ENCODE measurements at places on chromosomes 3 and 15. TPM values are rescaled to one million over a fixed set of nuclear protein-coding genes. Genes with fewer than 3 reads are reported as not detected.

The FSTL1 gene
- total RNA-seq: 68.6 TPM

The LSAMP gene
- total RNA-seq: not detected

The DNAH12 gene
- total RNA-seq: 0.02 TPM

The TJP1 gene
- 47.2 TPM for total RNA-seq

The AHSG gene
- not detected for total RNA-seq

The ACAN gene
- total RNA-seq: 0.16 TPM

The ABHD17C gene
- total RNA-seq: 35.2 TPM

The GOLGA6C gene
- not detected for total RNA-seq

The NDN gene
- 0.09 TPM for total RNA-seq

The UBE3A gene
- 28.0 TPM for total RNA-seq

The PCSK6 gene
- total RNA-seq: 8.1 TPM

The TTLL13 gene
- 0.61 TPM for total RNA-seq

Measured in A549 treated with RU486 at 1 μM for 4 hours (cell line).